ENCODE measurements at places on chromosomes 16 and 17. TPM values are rescaled to one million over a fixed set of nuclear protein-coding genes. Genes with fewer than 3 reads are reported as not detected.

GRCh38 chr17:74744714-74745547 lies 3.5 kb upstream of the NHERF1 start:
- peak; percentile 88 for DNase-seq

GRCh38 chr17:2695243-2695960 lies 16.2 kb downstream of the CLUH start:
- no peak for DNase-seq

- DNase-seq: no peak
These were observed 4.3 kb upstream of the METRN start for GRCh38 chr16:710500-711075.

GLP2R gene
- total RNA-seq: not detected

PERCC1 gene
- total RNA-seq: 0.27 TPM

CCT6B gene
- total RNA-seq: 1.5 TPM

GRCh38 chr17:8867361-8867981 lies at the start of gene PIK3R6:
Gene PIK3R6 (minus strand): TSS chr17:8867674. CDS start chr17:8849794, 17,880 bp downstream.
- DNase-seq: peak; percentile 51

GRCh38 chr16:23008041-23008440 lies 141.2 kb downstream of the USP31 start:
- no peak for DNase-seq

DNA sequence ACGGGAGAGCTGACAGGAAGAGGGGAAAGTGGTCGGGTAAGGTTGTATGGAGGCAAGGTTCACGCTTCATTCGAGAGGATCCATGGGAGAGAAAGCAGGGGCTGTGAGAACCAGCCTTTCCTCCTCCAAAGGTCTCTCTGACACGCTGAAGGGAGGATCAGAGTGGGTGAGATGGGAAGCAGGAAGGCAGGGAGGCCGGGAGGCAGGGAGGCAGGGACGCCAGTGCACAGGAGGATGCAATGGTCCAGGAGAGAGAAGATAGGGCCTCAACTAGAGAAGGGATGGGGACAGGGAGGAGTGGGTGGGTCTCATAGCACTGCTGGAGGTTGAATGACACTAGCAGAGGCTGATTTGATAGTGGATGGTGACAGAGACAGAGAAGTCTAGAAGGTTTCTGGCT lies 54.1 kb downstream of the PIMREG start:
- DNase-seq: no peak

TPSG1 gene
- not detected for total RNA-seq

KRT28 gene
- total RNA-seq: not detected

CCL11 gene
- not detected for total RNA-seq

DNA sequence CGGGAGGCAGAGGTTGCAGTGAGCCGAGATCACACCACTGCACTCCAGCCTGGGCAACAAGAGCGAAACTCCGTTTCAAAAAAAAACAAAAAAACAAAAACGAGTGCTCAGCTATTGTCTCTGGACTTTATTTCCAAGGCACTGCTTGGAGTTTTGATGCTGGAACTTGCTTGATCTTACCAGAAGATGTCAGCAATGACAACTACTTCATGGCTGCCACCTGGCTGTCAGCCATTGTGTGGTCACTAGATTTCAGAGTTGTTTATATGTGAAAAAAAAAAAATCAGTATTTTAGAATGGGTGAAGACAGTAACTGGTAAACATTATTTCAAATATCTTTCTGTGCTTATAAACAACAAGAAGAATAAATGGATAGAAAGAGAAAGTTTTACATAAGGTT lies 26.3 kb upstream of the OR4D1 start:
- DNase-seq: no peak

DNA sequence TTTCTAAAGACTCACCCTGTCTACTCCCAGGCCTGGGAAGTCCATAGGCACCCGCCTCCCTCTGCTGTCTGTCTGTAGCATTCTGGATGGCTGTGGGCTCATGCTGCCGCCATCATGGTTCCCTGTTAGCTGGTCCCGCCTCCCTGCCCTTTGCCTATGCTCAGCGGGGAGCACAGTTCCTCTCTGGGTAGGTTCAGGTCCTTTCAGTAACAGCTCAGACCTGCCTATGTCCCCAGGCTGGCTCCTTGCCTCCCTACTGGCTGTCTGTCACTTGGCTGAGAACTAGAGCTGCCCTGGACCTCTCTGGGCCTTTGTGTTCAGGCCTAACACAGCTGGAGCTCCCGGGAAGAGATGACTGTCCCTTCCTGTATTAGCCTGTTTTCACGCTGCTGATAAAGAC lies 317.9 kb downstream of the SNX29 start:
- DNase-seq: no peak

DNA sequence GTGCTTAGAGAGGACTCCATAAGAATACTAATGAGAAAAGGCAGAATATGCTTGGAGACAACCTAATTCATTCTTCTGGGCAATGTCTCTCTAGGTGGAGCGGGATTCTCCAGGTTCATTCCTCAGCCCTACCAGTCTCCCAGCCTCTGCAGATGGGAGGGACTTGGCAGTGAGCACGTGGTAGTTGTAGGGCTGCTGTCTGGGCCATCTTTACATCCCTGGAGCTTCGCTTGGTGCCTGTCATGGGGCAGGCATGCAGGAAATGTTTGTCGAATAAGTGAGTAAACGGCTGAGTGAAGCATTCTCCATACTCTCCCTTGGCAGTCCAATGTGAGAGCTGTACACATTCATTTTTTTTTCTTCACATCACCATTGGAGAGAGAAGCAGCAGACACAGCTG lies 387.5 kb downstream of the UTP18 start:
- DNase-seq: no peak

- no peak for DNase-seq
These were observed 52.8 kb downstream of the SOCS1 start for GRCh38 chr16:11203111-11203623.

TP53I13 gene
- total RNA-seq: 52.1 TPM

GRCh38 chr16:22912654-22913053 lies 98.7 kb downstream of the HS3ST2 start:
- DNase-seq: no peak

- DNase-seq: no peak
These were observed 11.4 kb downstream of the MYL4 start for GRCh38 chr17:47220531-47220999.

GRCh38 chr17:29012535-29012934 lies 6.7 kb upstream of the SEZ6 start:
- DNase-seq: no peak

DNA sequence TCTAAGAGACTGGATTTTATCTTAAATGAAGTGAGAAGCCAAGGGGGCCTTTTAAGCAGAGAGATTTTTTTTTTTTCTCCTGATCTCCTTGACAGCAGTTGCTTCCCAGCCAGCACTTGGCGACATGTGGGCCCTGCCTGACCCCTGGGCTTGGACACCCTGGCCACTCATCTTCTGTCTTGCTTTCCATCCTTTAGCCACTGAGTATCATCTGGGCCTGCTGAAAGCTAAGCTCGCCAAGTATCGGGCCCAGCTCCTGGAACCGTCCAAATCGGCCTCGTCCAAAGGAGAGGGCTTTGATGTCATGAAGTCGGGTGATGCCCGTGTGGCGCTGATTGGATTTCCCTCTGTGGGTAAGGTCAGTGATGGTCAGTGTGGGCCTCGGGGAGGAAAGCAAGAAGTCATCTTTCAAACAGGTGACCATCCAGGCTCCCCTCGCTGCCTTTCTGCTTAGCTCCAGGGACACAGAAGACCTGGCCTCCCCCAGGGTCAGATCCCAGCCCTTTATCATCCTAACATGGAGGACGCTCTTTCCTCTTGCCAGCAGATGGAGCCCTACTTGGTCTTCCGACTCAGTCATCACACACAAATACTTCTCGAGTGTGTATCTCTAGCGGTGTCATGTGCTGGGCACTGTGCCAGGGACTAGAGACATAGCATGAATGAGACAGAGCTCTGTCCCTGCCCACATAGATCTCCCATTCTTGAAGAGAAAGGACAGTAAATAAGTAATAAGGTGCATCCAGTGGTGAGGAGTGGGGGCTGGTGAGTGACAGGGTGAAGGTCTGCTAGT lies 6.1 kb downstream of the DRG2 start:
- DNase-seq: no peak

C16orf92 gene
- total RNA-seq: not detected

RNF157 gene
- total RNA-seq: 35.1 TPM

DNA sequence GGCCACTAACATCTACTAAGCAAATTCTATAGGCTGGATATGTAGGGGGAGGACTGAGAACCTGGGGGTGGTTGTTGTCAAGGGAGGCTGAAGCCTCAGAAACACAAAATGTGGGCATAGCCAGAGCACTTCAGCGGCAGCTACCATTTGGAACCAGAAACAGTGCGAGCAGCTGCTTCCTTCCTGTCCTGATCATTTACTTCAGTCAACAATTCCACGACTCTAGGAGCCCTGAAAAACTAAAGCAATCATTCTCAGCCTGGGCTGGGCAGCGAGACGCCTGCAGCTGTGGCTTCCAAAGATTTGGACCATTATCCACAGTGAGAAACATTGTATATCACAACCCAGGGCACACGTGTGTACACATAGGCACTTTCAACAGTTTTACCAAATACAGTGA lies 93.9 kb upstream of the WSCD1 start:
- DNase-seq: no peak

DNA sequence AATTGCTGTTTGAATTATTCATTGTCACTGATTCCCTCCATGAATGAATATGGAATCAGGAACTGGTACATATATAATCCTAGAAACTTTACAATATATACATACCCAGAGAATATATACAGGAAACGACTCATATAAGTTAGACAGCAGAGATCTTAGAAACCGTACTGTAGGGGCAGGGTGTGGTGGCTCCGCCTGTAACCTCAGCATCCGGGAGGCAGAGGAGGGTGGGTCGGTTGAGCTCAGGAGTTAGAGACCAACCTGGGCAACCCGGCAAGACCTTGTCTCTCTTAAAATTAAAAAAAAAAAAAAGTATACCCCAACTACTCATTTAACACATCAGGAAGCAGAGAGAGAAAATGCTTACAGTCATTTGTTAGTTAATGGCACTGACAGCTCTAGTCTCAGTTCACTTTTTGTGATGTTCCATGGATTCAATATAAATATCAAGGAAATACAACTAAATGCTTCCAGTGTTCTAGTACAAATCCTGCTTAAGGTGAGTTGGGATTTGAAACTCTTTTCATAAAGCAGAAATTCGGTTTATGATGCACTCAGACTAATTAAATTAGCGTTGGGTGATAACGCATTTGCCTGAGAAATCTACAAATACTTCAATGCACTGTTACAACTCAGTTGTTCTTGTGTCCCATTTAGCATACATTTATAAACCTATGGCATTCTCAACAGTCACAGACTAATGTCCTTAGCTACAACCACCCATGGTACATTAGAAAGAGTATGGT lies 5.6 kb downstream of the GLG1 start:
- peak; percentile 50 for DNase-seq

TLCD3A gene
- total RNA-seq: 1.5 TPM

MC1R gene
- total RNA-seq: 4.6 TPM

C17orf58 gene
- 17.6 TPM for total RNA-seq

NPB gene
- not detected for total RNA-seq

- no peak for DNase-seq
These were observed 18.6 kb downstream of the AP2B1 start for GRCh38 chr17:35605678-35606077.

MINK1 gene
- total RNA-seq: 83.0 TPM

- DNase-seq: no peak
These were observed 4.4 kb downstream of the GSDMB start for GRCh38 chr17:39913989-39914388.

- no peak for DNase-seq
These were observed 799.0 kb downstream of the KCNJ2 start for GRCh38 chr17:70968302-70968701.

- DNase-seq: no peak
These were observed 47.9 kb upstream of the HLF start for GRCh38 chr17:55216888-55217287.

KCNH6 gene
- 0.08 TPM for total RNA-seq

SDR42E2 gene
- 0.11 TPM for total RNA-seq

DNA sequence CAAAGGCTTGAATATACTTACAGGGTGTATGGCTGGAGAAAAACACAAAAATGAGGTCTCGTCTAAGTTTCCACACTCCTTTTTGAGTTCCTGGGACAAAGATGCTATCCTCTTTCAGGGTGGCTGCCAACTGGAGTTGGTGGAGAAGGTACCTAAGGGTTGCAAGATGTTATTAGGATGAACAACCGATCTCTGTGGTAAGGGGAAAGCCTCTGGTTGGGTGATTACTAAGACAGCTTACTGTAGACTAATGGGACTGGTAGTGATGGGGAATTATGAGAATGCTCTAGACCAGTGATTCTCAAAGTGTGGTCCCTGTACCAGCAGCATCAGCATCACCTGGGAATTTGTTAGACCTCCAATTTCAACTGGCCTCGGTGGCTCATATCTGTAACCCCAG lies 6.0 kb downstream of the ADAT1 start:
- no peak for DNase-seq

GRCh38 chr17:47180337-47180736 lies 8.8 kb downstream of the CDC27 start:
- no peak for DNase-seq

GRCh38 chr17:78126895-78127238 lies 1.7 kb downstream of the TMC6 start:
- DNase-seq: no peak

TEX19 gene
- 0.41 TPM for total RNA-seq

- no peak for DNase-seq
These were observed 2.9 kb upstream of the ANKRD40 start for GRCh38 chr17:50710650-50711049.

DNA sequence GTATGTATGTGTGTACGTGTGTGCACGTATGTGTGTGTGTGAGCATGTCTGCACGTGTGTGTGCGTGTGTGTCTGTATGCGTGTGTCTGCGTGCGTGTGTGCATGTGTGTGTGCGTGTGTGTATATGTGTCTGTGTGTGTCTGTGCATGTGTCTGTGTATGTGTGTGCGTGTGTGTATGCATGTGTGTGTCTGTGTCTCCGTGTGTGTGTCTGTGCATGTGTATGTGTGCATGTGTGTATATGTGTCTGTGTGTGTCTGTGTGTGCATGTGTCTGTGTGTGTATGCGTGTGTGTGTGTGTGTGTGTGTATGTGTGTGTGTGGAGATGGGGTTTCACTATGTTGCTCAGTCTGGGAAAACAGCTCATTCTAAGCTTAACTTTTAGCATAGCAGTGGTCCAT lies 43.9 kb downstream of the ATP2C2 start:
- no peak for DNase-seq

DNA sequence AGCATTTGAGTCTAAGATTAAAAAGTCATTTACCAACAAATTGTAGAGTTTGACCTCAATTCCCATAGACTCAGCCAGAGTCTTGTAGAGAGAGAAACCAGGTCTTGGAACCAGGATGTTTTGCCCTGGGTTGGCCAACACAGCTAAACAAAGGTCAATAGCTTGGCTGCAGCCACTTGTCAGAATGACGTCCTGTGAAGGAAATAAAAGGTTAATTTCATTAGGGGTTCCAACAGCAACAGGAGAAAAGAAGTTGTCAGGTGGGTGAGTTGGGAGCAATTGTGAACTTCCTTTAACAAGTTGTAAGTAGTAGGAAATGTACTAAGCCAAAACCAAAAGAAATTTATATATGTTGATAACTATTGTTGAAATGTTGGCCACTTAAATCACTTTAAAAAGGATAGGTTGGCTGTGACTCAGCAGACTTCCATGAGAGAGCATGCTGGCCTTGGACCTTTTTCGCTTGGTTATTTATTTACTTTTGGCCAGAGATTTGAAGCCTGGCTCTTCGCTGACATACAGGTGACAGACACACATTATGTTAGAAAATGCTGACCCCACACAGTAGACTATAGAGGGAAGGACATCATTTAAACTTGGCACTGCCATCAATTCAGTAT lies 4.3 kb downstream of the TAT start:
- DNase-seq: no peak

- no peak for DNase-seq
These were observed 512.4 kb downstream of the CDH13 start for GRCh38 chr16:83138976-83139690.
